ENCODE measurements at places on chromosomes 2 and 18.

- no peak for DNase-seq
Observed at GRCh38 chr2:112160283-112161250, 22.4 kb downstream of the FBLN7 start.

DNA sequence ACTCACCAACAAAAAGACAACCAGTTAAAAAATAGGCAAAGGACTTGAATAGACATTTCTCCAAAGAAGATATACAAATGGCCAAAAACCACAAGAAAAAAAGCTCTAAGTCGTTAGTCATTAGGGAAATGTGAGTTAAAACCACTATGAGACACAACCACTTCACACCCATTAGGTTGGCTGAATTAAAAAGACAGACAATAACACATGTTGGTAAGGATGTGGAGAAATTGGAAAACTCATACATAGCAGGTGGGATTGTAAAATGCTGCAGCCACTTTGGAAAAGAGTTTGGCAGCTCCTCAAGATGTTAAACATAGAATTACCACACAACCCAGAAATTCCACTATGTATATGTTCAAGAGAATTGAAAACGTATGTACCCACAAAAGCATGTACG lies 117.6 kb upstream of the SPATS2L start:
- no peak for DNase-seq

DNA sequence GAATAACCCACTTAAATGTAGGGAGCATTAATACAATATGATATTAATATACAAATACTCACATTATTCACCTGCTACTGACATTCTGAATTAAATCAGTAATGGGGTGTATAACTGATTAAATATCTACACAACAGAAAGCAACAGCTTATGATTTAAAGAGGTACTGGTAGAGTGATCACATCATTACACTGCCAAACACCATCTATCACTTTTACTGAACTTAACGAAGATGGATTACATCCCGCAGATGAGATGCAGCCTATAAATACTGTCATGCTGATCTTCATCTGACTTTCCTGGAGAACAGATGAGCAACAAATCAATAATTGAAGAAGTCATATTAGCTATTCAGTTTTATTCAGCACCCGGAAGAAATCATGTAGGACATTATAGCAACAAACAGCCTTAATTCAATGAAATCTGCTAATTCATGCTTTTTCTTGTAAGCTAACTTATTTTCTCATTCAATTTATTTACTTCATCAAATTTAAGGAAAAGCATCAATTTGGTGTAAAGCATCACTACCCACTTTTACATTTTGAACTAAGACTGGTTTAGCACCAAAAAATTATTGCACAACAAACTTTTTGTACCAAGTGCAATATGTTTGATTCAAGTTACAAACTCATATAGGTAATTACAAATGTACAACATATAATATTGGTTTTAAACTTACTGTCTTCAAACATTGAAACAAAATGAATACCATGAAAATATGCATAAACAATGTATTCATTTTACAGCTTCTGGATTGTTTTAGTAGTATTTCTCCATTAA lies 1509.0 kb downstream of the LRP1B start:
- DNase-seq = no peak

- DNase-seq = no peak
Observed at GRCh38 chr2:235577404-235578330, 83.8 kb downstream of the AGAP1 start.

- no peak for DNase-seq
Observed at GRCh38 chr18:66599190-66599589, 4.7 kb downstream of the CDH19 start.

- no peak for DNase-seq
Observed at GRCh38 chr2:105510761-105511528, 112.1 kb upstream of the FHL2 start.

DNA sequence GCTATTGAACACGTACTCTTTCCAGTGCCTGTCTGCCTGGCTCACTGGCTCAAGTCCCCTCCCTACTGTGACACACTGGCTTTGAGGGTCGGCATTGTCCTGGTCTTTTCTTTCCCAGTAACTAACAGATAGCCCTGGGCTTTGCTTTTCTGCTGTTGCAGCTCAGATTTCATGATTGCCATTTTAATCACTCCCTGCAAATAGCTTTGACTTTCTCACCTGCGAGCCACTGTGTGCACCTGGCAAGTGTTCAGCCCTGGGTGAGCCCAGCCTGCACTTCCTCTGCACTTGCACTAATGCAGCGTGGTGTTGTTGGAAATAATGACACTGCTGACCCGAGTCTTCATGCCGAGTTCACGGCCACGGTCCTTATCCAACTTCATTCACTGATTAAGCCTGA lies 52.9 kb downstream of the DCDC2C start:
- DNase-seq = no peak

DNA sequence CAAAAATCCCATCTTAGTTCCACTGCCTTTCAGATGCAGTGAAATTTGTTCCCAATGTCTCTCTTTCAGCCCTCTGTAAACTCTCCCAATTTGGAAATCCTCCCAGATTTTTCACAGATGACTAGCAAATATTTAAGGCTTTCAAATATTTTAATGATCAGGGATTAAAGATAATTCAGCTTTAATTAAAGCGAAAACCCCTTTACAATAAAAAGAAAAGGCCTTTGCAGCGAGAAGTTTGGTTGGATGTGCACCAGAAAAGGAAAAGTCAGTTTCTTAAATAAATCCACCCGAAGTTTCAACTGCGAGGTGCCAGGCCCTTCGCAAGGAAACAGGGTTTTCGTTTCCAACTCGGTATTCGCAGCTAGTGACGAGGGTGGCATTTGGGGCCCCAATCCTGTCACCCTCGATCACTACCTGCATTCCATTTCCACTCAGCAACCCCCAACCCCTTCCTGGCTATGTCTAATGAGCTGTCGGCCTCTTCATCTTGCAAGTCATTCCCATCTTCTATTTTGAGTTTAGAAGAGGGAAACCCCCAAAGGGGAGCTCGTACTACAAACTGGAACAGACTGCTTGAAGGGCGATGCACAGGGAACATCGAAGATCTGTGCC lies 1.5 kb downstream of the RAX start:
- no peak for DNase-seq

GRCh38 chr2:210442878-210443277 lies 33.7 kb downstream of the LANCL1 start:
- no peak for DNase-seq

DNA sequence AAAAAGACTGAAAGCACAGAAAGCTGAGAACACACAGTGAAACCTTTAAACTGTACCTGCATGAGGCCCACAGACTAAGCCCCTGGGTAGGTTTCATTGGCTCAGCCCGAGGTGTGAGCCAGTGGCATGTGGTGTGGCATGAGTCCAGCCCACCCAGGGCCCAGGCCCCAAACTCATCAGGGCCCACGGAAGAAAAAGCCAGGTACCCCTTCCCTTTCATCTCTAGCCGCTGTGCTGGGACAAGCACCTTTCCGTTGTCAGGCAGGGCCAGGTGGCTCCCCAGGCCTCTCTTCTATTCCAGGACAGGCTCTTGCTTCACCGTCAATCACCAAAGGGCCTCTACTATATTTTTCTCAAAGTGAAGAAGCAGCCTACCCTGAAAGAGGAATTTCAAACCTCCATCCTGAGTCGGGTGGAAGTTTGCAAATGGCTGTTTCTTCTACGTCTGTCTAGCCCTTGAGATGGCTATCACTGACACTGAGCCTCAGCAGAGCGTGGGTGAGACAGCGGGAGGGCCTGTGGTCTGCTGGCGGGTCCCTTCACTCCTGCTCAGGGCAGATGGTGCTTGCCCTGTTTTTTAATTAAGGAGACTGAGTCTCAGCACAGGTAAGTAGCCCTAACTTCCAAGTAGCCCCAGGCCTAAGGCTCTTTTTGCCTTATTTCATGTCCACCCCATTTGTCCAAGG lies 8.6 kb downstream of the DNAJB2 start:
- DNase-seq = no peak

DNA sequence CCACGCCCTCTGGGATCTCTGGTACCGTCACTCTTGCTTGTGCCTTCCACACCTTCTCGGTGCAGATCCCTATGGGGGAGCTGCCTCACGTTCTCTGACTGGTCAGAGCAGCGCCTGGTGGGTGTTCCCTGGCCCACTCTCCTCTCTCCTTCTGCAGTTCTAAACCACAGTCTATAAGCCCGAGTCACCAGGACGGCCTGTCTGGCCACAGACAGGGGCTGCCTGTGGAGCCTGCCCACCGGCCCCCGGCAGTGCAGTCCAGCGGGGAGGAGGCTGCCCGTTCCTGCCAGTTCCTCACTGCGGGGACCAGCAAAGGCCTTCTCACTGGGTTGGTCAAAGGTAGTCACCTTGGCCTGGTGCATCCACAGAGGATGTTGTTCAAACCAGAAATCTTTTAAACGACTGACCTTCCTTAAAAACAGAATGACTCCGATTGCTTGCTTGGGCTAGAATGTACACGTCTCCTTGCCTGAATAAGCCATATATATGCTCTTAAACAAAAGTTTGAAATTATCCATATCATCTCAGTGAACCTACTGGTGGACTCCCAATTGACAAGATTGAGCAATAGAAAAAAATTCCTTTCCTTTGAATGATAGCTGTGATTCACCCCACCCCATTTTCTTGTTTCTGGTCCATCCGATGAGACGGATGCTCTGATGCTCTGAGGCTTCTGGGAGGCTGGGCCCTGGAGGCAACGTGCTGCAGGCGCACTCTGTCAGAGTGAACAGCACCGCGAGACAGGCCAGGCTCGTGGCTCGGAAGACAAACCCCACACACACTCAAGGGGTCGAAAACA lies 61.2 kb downstream of the RALBP1 start:
- DNase-seq = no peak

DNA sequence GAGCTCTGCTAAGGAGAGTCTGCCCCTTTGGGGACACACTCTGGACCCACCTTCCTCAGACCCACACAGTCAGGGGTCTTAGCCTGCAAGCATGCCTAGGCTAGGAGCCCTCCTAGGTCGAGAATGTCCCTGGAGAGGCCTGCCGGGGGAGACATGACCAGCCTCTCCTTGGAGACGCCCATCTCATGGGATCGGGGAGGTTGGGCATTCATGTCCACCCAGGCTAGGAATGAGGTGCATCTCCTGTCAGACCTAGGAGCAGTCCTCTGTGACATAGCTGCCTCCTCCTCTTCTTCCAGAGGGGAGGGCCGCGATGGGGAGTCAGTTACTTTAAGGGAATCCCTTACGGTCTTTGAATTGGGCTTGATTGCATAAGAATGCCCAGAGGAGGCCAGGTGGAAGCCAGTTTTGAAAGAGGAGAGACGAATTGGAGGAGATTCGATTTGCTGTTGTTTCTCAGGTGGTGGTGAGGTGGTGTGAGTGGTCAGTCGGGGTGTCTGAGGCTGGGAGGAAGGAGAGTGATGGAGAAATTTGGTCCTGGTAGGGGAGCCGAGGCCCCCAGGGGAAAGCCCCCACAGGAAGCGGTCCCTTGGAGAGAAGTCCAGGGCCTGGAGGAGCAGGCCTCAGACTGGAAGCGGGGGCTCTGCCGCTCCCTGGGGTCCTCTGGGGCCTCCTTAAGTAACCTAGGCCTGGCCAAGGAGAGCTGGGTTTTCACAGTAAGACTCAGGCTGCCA lies 241.3 kb downstream of the DYSF start:
- DNase-seq = no peak

DNA sequence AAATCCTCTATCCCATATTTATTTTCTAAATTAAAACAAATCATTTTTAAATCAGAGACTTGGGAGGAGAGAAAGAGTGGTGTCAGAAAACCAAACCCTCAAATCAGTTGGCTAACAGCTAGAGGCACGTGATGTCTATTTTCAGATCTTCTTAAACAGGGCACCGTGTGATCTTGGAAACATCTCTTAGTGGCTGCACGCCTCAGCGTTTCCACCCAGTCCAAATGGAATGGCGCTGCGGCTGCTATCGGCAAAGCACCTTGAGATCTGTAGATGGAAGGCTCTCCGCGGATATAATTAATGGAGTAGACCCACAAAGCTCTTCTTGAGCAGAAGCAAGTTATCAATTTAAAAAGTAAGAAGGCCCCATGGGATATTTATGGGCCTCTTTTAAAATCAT lies 50.0 kb downstream of the NRP2 start:
- DNase-seq = no peak

GRCh38 chr2:183034806-183035205 lies 3.5 kb downstream of the NCKAP1 start:
- DNase-seq = no peak

- no peak for DNase-seq
Observed at GRCh38 chr18:74493689-74494088, 2.5 kb upstream of the CNDP2 start.

DNA sequence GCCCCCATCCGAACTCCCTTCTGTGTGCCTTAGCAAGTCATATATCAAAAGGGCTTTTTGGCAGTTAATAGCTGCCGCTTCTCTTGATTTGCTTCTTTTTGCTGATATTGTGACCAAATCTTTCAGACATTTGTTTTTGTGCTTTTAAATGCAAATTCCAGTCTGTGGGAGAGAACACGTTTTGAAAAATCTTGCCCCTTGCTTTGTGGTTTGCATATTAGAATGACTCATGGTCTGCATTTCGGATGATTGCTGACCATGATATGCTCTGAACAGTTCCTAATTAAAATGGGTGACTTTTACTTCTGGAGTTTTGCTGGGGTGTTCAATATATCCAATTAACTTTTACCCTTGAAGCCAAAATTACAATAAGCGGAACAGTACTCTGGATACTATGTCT lies 58.2 kb upstream of the ST6GAL2 start:
- no peak for DNase-seq

GRCh38 chr2:181300600-181301291 lies 156.4 kb upstream of the ITGA4 start:
- DNase-seq = no peak

GRCh38 chr18:475202-476031 lies 25.1 kb downstream of the COLEC12 start:
- no peak for DNase-seq

GRCh38 chr18:8003878-8004675 lies 437.0 kb downstream of the PTPRM start:
- no peak for DNase-seq

- DNase-seq = no peak
Observed at GRCh38 chr2:61396005-61396404, 74.9 kb downstream of the USP34 start.

GRCh38 chr2:221124532-221125240 lies 447.4 kb downstream of the EPHA4 start:
- DNase-seq = no peak

- no peak for DNase-seq
Observed at GRCh38 chr2:133812826-133813617, 244.8 kb upstream of the NCKAP5 start.

DNA sequence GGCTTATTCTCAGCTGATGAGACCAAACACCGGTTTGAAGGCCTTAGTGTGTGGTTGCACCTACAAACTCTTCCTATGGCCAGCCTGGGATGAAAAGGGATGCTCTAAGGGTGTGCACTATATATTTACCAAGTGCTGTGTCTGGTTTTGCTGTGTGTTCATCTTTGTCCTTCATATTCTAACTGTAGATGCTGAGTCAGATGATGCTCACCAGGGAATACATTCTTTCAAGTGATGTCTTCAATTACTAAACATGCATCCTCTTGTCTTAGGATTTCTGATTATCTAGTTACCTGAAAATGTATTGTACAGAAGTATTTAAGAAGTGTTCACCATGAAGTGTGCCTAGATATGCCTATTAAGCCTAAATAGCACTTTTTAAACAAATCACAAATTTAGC lies 1111.6 kb upstream of the ZEB2 start:
- DNase-seq = no peak

- DNase-seq = no peak
Observed at GRCh38 chr2:239519089-239519920, 118.5 kb upstream of the HDAC4 start.

Measured in activated T-cell treated with anti-CD3 and anti-CD28 coated beads for 48 hours (primary cell).